ENCODE measurements at places on chromosomes 11 and 22.

GRCh38 chr11:133639408-133639807 is 107.1 kb upstream of the OPCML start:
- no peak for DNase-seq

DNA sequence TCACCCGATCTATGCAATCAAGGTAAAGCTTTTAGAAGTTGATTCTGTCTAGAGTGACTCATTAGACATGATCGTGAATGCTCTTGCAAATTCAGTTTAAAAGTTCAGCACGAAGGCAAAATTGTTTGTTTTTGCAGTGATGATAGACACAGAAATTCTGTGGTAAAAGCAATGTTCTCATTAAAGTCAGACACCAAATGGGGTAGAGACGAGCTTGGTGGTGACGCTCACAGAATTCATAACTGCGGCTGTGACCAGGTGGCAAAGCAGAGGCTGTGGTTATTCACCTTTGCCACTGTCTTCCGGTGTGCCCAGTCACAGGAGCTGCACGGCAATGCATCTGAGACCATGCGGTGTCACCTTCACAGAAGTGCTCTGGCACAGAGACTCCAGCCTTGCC is 83.4 kb downstream of the WNT7B start:
- no peak for DNase-seq

- DNase-seq: no peak
These were observed 1.4 kb upstream of the APOA5 start for GRCh38 chr11:116792869-116793771.

DNA sequence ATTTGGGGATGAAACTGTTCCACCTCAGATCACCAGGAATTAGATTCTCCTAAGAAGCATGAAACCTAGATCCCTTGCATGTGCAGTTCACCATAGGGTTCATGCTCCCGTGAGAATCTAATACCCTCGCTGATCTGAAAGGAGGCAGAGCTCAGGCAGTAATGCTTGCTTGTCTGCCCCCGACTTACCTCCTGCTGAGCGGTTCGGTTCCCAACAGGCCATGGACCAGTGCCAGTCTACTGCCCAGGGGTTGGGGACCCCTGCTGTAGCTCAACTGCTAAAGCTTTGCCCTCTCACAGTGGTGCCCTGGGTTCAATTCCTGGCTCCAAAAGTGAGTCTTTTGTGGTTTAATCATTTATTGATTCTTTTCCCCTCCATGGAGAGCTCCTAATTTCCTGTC is 3.4 kb downstream of the JAML start:
- no peak for DNase-seq

DNA sequence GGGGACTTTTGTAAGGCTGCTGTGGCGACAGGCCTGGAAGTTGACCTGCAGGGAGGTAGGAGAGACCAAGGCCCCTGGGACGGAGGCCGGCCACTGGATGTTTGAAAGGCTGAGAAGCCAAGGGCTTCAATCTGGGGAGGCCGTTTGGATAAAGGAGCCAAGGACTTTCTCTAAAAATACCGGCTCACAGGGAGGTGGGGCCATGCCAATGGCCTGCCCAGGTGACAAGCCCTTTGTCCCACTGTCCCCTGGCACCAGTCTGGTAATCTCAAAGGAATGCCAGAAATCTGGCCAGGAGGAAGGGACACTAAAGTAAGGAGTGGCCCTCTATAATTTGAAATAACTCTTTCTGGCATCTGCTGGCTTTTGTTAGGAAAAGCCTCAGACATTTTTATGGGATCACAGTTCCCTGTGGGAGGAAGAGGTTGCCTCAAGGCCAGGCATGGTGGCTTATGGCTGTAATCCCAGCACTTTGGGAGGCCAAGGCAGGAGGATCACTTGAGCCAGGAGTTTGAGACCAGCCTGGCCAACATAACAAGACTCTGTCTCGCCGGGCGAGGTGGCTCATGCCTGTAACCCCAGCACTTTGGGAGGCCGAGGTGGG is 1.9 kb upstream of the CHKA start:
- DNase-seq: no peak

GRCh38 chr11:27213232-27213660 is 149.8 kb downstream of the CCDC34 start:
- DNase-seq: no peak

DNA sequence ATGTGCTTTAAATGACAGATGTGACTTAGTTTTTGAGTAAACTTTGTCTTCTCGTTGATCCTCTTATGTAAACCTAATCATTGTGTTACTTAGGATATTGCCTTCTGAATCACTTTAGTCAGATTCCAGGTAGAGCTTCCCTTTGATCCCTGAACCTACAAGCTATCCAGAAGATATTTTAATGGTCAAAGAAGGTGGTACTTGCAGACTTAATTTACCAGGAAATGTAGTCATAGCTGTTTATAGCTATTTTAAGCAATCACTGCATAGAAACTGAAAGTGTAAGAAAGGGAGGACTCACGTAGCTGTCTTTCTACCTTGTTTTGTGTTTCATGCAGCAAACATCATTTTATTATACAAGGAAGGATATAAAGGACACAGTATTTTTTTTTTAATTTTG is 189.5 kb downstream of the DDX10 start:
- DNase-seq: no peak

GRCh38 chr11:44627911-44628729 is 62.7 kb downstream of the CD82 start:
- DNase-seq: no peak

- DNase-seq: no peak
These were observed 17.5 kb downstream of the RELT start for GRCh38 chr11:73393479-73394415.

- DNase-seq: no peak
These were observed 89.8 kb downstream of the FBXO7 start for GRCh38 chr22:32564170-32565001.

- no peak for DNase-seq
These were observed 2.9 kb downstream of the CFAP68 start for GRCh38 chr11:111882202-111882601.

- peak; percentile 42 for DNase-seq
These were observed 889 bp upstream of the DMC1 start for GRCh38 chr22:38570779-38571364.

DNA sequence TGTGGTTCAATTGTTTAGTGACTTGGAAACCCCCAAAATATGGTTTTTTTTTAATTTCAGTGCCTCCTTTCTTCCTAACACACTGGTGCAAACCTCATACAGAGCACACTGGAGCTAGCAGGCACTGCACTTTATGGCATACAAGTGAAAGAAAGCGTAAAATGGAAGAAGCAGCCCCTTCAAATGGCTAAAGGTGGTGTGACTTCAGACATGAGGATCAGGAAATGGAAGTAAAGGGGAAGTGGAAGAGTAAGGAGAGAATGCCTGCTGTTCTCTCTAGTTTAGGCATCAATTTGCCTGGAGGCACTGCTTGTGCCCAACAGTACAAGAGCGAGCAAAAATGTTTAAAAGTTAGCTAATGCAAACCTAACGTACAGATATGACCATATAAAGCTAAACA is 5.7 kb downstream of the RSF1 start:
- no peak for DNase-seq

DNA sequence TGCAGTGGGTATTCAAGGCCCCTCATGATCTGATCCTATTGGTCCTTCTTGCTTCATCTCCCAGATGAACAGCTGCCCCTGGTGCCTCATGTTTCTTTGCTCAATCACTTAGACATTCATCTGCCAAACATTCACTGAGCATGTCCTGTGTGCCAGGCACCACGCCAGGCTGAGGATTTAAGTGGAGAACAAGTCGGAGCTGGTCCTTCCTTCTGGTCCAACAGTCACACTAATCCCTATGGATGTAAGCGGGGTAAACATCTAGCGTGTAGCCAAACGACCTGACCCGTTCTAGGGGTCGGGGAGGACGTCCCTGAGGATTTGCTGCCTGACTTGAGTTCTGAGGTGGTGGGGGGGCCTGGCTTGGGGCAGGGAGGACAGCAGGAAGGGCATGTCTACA is 21.9 kb downstream of the ZMAT5 start:
- DNase-seq: no peak

DNA sequence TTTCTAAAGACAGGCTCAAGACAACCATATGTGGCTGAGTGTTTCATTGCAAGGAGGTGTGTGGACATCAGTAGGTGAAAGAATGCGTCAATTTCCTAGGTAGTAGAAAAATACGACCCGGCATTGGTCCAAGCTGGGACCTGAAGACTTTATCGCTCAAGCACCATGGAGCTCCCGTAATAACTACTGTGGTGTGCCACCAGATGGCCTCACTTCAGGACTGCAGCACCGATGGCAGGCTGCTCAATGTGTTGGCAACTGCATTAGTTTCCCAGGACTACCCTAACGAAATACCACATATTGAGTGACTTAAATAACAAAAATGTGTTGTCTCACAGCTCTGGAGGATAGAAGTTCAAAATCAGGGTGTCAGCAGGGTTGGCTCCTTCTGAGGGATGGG is 72.4 kb upstream of the FAT3 start:
- no peak for DNase-seq

DNA sequence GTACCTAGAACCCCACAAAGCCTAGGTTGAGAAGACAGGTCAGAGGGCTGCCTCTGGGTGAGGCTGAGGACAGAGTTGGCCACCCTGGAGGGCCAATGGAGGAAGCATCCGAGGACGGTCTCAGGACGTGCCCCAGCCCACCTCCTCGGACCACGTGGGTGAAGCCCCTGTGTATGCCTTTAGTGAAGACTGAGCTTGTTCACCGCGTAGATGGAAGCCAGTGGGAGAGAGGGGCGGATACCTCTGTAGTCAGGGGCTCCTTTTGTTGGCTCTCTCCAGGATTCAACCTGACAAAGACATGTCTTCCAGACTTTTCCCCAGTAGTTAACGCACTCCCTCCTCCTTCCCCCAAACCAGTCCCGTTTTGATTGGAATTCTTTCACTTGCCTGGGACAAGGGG is 110.7 kb downstream of the ZBTB16 start:
- no peak for DNase-seq

DNA sequence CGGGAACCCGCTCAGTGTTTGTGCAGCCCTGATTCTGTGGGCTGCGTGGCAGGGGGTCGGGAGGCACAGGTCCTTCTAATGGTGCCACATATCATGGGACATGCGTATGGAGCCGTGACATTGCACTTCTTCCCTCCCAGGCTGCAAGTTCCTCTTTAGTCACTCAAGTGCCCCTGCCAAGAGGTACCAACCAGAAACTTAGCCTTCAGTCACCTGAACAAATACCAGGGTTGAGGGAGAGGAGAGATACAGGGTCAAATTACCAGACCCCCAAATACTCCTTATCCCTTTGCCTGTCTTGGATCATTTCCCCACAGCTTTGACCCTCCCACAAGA is 209.1 kb downstream of the BUD13 start:
- no peak for DNase-seq

DNA sequence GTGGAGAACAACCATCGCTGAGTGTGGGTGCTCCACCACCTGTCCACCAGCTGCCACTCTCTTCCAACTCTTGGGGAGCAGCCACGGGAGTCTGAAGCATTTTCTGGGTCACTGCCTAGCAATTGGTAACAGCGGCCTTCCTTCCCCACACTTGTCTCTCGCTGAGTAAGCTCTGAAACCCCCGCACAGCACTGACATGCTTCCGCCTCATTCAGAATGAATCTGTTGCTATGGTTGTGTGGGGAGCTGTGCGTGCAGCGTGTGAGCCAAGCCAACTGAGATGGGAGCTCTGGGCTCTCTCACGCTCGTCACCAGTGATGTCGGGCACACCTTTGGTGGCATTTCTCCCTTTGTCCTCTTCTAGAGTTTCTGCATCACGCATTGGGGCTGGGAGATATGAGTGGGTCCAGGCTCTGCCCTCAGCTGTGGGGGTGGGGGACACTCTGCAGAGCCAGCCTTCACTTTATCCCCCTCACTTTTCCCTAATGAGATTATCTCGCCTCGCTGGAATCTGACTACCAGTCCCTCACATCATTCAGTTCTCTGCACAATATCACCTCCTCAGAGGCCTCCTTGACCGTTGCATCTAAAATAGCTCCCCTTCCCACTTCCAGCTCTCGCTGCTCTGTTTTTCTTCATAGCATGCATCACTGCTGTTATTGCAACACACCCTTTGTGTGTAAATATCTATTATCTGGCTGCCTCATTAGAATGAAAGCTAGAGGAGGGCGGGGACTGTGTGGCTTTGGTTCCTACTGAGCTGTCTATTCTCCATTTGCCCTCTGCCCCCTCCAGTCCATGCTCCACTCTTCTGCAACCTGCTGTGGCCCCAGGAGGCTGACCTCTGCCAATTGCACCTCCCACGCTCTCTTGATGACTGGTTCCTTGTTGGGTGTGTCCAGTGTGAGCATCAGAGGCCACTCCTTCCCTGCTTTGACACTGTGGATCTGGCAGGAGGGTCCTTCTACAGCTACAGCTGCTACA is 569.9 kb upstream of the CADM1 start:
- DNase-seq: no peak

GRCh38 chr11:63543711-63544110 is 7.1 kb downstream of the PLAAT4 start:
- DNase-seq: no peak

GRCh38 chr11:117073539-117073938 is 24.7 kb downstream of the SIK3 start:
- no peak for DNase-seq

- no peak for DNase-seq
These were observed 349.8 kb upstream of the PLET1 start for GRCh38 chr11:112610494-112610893.

GRCh38 chr22:32994041-32994830 is 63.9 kb downstream of the SYN3 start:
- no peak for DNase-seq

- peak; percentile 93 for DNase-seq
These were observed at the start of gene XBP1 for GRCh38 chr22:28800308-28801041. XBP1 (minus strand) TSS chr22:28800569.

GRCh38 chr11:20277014-20277413 is 86.5 kb upstream of the HTATIP2 start:
- DNase-seq: no peak

- DNase-seq: no peak
These were observed 11.8 kb downstream of the ANO9 start for GRCh38 chr11:429931-430456.

DNA sequence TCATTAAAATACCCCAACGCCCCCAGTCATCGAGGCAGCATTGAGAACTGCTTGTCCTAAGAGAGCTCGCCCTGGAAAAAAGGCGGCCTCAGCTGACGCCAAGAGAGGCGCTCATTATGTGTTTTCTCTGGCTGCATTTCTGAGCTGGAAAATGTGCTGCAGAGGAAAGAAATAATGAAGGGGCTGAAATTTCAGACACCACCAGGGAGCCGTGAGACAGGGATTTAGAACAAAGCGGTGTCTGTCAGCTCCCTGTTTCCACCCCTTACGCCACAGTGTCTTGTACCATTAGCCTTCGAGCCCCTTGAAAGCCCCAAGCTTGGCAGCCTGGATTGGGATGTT is 14.4 kb downstream of the USH1C start:
- no peak for DNase-seq

DNA sequence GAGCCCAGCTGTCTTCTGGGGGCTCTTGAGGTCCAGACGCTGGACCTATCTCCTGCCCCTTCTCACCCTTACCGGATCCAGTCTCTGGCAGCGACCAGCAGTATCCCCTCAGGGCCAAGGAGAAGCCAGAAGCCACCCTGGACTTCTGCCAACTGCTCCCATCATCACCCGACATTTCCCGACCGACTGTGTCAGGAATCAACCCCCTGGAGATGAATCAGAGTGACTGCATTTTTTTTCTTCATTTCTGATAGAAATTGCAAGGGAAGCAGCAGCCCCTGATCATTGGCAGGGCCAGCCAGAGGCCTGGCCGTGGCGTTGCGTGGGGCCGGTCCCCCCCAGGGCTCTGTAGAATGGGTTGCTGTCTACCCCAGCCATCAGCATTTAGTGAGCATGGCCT is 5.2 kb upstream of the LIF start:
- no peak for DNase-seq

Data from thymus (tissue), 14 donors.